Mucosa of gallbladder (tissue), 1 donor: ENCODE measurements at places on chromosomes 11 and 22. TPM values are rescaled to one million over a fixed set of nuclear protein-coding genes. Genes with fewer than 3 reads are reported as not detected.

CRYAB gene
- 277 TPM for total RNA-seq

DNA sequence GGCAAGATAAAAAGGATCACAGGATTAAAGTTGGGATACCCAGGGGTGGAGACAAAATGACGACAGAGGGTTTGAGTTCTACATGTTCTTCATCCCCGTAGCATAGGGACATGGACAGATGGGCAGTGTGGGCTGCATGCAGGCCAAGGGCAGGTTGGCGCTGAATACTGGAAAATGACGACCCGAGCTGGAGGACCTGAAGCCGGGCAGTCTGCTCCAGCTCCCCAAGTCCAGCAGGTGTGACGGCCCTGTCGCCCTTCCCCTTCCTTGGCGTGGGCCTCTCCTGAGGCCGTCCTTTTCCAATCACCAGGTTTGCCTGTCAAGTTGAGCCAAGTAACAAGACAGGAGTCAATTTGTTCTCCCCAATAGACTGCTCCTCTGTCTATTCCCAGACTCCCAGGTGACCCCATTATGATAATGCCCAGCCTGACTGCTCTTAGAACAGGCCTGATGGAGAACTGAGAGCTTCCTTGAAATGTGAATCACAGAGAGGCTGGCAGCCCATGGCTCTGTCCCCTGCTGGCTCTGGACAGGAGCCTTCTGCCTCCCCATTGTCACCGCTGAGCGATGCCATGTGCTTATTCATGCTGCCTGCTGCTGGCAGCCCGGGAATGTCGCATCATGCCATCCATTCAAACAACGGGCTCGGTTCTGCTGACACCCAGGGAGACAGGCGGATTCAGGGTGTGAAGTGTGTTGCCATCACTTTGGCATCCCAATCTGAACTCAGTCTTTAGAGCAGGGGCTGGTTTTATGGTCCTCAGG lies 392.1 kb downstream of the NTM start:
- DNase-seq: no peak

- DNase-seq: no peak
Measured at GRCh38 chr11:47383071-47383470, 4.7 kb upstream of the SPI1 start.

- DNase-seq: no peak
Measured at GRCh38 chr11:93032580-93032979, 63.1 kb downstream of the MTNR1B start.

GRCh38 chr11:61881397-61881796 lies 9.9 kb downstream of the FADS3 start:
- no peak for DNase-seq

- DNase-seq: no peak
Measured at GRCh38 chr11:81007046-81007445, 1566.2 kb upstream of the TENM4 start.

- DNase-seq: no peak
Measured at GRCh38 chr11:112554586-112554985, 293.9 kb upstream of the PLET1 start.

DNA sequence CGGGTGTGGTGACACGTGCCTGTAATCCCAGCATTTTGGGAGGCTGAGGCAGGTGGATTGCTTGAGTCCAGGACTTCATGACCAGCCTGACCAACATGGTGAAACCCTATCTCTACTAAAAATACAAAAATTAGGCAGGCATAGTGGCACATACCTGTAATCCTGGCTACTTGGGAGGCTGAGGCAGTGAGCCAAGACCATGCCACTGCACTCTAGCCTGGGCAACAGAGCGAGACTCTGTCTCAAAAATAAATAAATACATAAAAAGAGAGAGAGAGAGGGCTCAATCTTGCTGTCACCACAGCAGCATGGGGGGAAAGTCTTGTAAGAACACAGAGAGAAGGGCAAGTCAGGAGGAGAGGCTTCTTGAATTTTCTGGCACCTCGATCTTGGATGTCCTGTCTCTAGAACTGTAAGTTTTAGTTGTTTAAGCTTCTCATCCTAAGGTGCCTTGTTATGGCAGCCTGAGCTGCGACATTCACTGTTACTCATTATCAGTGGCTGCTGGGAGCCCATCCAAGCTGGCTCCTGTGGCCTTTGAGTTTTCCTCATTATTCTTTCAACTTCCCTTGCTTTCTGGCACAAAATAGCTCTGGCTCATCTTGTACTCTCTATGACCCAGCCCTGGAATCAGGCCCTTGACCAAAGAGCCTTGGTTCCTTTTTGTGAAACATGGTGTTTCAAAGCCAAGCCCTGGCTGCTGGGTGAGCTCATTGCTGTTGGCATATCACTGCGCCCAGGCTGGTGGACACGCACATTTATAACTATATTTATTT lies 8.0 kb upstream of the PSMC3 start:
- peak; percentile 25 for DNase-seq
